Caki2 (cell line): ENCODE measurements at places on chromosomes 5 and 9.

- no peak for DNase-seq
These were observed 8.1 kb downstream of the TTC23L start for GRCh38 chr5:34847056-34847455.

GRCh38 chr5:105956456-105957196, 1714.1 kb downstream of the EFNA5 start:
- peak; percentile 1 for DNase-seq

DNA sequence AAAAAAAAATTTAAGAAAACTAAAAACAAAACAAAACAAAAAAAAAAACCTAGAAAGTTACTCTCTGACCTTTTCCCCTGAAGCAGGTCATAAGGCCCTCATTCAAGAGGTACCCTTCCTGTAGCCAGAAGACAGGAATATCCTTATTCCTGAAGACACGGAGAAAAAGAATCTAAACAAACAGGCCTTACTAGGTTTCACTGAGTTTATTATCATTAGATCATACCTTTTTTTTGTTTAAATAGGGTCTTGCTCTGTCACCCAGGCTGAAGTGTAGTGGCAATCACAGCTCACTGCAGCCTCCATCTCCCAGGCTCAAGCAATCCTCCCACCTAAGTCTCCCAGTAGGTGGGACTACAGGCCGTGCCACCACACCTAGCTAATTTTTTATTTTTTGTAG, 11.7 kb upstream of the CDKN2AIPNL start:
- DNase-seq = no peak

DNA sequence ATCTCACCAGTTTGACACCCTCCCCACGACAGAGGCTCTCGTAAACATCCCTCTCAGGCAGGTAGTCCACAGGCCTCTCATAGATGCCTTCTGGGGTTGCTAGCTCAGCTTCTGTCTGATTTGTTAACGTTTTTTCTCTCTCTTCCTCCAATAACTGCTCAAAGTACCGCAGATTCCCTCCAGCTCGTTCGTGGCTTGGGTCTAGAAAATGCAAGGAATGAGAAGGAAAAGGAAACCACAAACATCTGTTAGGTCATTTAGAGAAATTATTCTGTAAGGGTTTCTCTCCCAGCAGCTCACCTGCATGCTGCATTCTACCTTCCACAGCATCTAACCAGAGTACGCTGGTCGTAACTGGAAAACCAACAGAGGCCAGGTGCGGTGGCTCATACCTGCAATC, 18.5 kb downstream of the P4HA2 start:
- DNase-seq = no peak

DNA sequence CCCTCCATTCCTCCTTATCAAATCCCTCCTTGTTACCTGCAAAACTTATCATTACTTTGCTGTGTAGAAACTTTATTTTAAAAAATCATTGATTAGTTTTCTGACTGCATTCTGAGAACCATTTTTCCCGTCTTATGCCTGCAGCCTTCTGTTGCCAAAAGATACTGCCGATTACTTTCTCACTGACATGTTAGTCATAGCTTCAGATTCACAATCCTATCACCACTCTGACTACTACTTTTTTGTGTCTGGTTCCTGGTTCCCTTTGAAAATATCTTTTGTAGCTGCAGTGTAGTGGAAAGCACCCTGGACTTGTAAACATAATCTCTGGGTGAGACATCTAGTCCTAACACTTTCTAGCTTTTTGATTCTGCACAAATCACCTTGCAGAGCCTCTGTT, 71.7 kb downstream of the NR2F1 start:
- no peak for DNase-seq

- no peak for DNase-seq
These were observed 206.2 kb downstream of the HSPA4 start for GRCh38 chr5:133257977-133258376.

- peak; percentile 10 for DNase-seq
These were observed 244.0 kb downstream of the GABRB2 start for GRCh38 chr5:161302559-161302958.

DNA sequence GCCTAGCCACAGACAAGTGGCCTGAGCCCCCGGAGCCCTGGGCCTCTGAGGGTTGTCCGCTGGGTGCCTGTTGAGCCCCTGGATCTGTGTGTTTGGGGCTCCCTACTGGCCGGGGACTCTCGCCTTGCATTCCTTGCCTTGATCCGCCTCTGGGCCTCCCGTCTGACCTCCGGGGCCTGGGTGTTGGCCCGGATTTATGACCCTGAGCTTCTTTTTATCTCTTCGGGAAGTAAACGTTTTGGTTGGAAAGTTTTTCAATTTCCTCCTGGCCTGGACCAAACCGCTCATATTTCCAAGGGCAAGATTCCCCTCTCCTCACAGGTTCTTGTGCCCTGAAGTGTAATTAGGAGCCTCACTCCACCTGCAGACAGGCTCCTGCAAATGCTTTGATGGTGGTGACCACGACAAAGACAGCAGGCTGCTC, 69.3 kb upstream of the EGFLAM start:
- no peak for DNase-seq

- DNase-seq = no peak
These were observed 13.7 kb downstream of the IL31RA start for GRCh38 chr5:55864606-55865541.

DNA sequence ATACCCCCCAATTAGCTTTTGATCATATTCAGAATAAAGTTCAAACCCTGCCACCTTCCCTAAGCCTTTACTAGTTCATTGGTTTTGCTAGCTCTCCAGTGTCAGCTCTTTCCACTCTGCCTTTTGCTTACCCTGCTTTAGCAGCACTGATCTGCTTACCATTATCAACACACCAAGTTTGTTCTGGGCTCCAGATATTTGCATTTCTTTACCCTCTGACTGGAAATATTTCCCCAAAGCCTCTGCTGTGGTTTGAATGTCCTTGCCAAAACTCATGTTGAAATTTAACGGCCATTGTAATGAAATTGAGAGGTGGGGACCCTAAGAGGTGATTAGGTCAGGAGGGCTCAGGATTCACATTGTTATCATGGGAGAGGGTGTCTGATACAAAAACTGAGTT, 99.5 kb downstream of the GCNT1 start:
- no peak for DNase-seq

DNA sequence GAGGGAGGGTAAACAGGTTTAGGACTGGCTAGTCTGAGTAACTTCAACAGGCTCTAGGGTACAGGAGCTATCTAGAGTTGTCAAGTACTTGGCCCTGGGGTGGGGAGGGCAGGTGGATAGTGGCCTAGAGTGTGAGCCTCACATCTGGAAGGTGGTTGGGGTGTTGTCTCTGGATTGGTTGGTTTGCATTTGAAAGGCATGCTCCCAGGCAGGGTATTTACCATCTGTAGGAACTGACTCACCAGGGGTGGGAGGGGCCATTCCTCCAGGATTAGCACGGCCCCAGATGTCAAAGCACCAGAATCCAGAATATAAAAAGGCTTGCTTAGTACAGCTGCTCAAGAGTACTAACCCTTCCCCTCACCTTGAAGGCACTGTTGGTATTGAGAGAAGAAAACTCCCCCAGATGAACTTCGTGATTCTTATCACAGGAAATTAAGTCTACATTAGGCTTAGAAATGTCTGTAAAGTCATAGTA, 193.3 kb downstream of the NTRK2 start:
- no peak for DNase-seq

- DNase-seq = peak; percentile 56
These were observed at the start of gene GRK6 for GRCh38 chr5:177426566-177427210. Gene GRK6 (plus strand): TSS chr5:177426676. CDS start chr5:177426846, 170 bp downstream.

GRCh38 chr5:54457094-54457862, 1.8 kb downstream of the HSPB3 start:
- peak; percentile 18 for DNase-seq

DNA sequence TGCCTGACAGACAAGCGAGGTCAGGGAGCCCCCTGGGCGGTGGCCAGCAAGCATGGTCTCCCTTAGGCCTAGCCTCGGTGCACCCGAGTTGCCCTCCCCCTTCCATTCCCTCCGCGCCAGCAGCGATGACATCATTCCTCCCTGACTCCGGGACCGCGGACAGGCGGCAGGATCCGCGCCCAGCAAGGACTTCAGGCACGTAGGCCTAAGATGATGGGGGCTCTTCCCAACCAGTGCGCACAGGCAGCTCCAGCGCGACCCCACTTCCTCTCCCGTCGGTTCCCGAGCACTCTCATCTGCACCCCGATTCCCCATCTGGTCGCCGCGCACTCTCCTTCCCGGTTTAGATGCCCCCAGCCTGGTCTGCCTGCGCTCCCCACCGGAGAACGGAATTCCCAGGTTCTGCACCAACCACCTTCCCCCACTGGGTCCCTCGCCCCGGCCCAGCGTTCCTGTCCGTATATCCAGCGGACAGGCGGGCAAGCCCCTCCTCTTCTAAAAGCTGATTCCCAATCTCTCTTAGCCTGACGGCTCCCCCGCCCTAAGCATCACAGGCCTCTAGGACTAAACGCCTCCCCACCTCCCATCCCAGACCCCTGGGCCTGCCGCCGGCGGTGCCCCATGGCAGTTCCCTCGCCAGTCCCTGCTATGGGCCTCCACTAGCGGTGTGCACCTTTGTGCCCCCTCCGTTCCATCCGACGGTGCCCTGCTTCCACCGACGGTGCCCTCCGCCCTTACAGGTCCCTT, 931 bp downstream of the FAM219A start:
- DNase-seq = peak; percentile 61

DNA sequence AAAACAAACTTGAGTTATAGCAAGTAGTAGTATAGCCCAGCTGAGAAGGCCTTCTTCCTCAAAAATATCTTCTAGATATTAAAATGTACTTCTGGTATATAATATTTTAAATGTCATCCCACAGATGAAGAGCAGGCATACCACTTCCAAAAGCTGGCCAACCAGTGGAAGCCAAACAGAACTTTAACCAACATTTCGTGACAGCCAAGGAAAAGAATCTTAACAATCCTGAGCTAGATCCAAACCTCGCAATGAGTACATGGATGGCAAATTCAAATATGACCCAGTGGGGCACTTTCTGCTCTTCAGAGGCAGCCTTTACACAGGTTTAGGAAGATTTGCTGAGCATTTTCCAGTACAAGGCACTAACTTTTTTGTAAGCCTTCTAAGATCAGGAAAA, 91.8 kb upstream of the ACO1 start:
- no peak for DNase-seq

GRCh38 chr5:146817973-146818372, 60.6 kb downstream of the PPP2R2B start:
- no peak for DNase-seq

DNA sequence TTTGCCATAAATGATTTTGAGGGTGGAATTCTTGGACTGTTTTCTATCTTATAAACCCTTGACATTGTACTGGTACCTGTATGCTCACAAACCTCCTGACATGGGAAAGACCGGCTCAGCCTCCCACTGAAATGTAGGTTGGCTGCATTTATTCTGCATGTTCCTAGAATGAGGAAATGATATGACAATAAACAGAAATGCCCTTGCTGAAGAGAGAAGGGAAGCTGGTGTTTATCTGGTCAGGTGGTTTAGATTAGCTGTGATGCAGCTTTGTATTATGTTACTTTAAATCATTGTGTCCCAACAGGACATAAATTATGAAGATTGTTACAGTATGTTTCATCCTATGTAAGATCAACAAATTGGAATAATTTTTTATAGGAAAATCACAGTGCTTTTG, 23.1 kb upstream of the CATSPER3 start:
- no peak for DNase-seq

DNA sequence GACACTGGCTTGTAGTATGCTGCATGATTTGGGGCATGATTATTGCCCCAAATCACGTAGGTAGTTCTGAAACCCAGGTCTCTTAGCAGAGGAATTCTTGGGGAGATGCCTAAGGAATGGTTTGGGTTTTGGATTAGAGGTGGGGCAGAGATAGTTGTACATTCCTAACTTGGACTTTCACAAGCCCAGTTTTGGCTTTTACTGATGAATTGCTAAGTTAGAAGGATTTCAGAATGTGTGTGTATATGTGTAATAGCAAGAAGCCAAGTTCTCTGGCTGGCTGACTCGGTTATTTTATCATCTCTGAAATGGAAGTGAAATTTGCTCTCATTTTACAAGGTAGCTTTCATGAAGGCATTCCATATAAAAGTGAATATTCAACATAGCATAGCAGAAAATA, 23.8 kb upstream of the ZNF131 start:
- DNase-seq = no peak

DNA sequence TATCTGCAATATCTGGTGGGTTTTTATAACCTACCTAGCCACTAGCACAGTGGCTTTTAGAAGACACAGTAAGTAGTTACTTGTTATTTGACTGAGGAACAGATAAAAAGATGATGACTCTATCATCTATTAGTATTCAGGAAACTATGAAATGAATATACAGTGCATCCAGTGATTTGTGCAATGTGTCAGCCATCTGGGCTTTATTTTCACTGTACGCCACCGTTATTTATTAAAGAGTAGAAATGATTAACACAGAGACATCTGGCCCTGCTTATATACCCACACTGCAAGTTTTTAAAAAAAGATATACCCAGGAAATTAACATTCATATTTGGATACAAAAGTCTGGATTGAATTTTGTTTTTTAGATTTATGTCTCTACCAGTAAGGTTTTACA, 408.4 kb downstream of the PDE4D start:
- no peak for DNase-seq

- DNase-seq = no peak
These were observed 369.0 kb downstream of the HINT1 start for GRCh38 chr5:130796032-130796431.

GRCh38 chr5:40873286-40873880, 32.2 kb downstream of the CARD6 start:
- no peak for DNase-seq

GRCh38 chr5:168656633-168657032, 77.5 kb upstream of the PANK3 start:
- no peak for DNase-seq

DNA sequence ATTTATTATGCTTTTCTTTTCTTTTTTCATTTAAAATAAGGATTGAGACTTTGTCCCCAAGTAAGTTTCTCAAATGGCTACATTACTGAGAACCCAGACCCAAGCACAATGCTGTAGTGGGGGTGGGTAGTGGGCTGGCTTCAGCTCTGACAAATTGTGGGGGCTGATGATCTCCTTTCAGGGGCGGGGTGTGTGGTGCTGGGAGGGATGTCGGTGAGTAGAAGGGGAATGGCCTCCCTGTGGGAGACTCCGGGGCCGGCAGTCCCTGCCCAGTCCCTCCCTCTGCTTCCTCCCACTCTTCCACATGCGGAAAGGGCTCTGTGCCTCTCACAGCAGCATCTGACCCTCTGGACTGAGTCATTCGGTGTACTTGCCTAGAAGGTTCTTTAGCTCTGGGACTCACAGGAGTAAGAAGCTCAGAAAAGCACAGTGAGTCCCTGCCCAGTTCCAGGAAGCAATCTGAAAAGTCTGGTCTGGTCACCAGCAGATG, 14.3 kb downstream of the CD180 start:
- no peak for DNase-seq

GRCh38 chr9:133594310-133594709, 14.9 kb downstream of the FAM163B start:
- DNase-seq = no peak
